Activated naive CD4-positive, alpha-beta T cell treated with anti-CD3 and anti-CD28 coated beads for 36 hours (primary cell): ENCODE measurements at places on chromosomes 7 and 10. TPM values are rescaled to one million over a fixed set of nuclear protein-coding genes. Genes with fewer than 3 reads are reported as not detected.

FAM25G gene
- not detected for total RNA-seq

SPDYE6 gene
- not detected for total RNA-seq

GIMAP6 gene
- total RNA-seq = 20.7 TPM

DYNC1I1 gene
- not detected for total RNA-seq

FBH1 gene
- total RNA-seq = 40.4 TPM

AKR1D1 gene
- total RNA-seq = not detected

GOLGA7B gene
- 0.25 TPM for total RNA-seq

KNDC1 gene
- not detected for total RNA-seq

HOXA1 gene
- total RNA-seq = 0.24 TPM

CLDN12 gene
- 15.3 TPM for total RNA-seq

UNC5B gene
- 0.05 TPM for total RNA-seq

CUZD1 gene
- 0.54 TPM for total RNA-seq

BTRC gene
- total RNA-seq = 12.7 TPM

GNG11 gene
- total RNA-seq = not detected

TMEM270 gene
- total RNA-seq = not detected

HYAL4 gene
- total RNA-seq = not detected

NDUFB8 gene
- 427 TPM for total RNA-seq

HPS6 gene
- 8.7 TPM for total RNA-seq

PALD1 gene
- 0.69 TPM for total RNA-seq

GCK gene
- total RNA-seq = 2.1 TPM

AOAH gene
- total RNA-seq = 1.2 TPM

HOXA9 gene
- total RNA-seq = not detected

MRC1 gene
- 0.05 TPM for total RNA-seq

PNLIPRP3 gene
- total RNA-seq = not detected

BET1 gene
- 25.9 TPM for total RNA-seq

CDNF gene
- 1.6 TPM for total RNA-seq

C10orf67 gene
- total RNA-seq = 3.2 TPM

MRLN gene
- not detected for total RNA-seq

MDH2 gene
- 325 TPM for total RNA-seq

SERPINE1 gene
- total RNA-seq = 0.07 TPM

WEE2 gene
- not detected for total RNA-seq

PHKG1 gene
- total RNA-seq = 3.6 TPM

ZNF425 gene
- 0.57 TPM for total RNA-seq
